ENCODE measurements at places on chromosomes 16 and 17. TPM values are rescaled to one million over a fixed set of nuclear protein-coding genes. Genes with fewer than 3 reads are reported as not detected.

The HNF1B gene
- total RNA-seq, result not detected

The CCL14 gene
- total RNA-seq, result not detected

The GAST gene
- total RNA-seq, result not detected

The HP gene
- total RNA-seq, result not detected

The C1QTNF8 gene
- not detected for total RNA-seq
